ENCODE measurements at places on chromosomes 4 and X. TPM values are rescaled to one million over a fixed set of nuclear protein-coding genes. Genes with fewer than 3 reads are reported as not detected.

DNA sequence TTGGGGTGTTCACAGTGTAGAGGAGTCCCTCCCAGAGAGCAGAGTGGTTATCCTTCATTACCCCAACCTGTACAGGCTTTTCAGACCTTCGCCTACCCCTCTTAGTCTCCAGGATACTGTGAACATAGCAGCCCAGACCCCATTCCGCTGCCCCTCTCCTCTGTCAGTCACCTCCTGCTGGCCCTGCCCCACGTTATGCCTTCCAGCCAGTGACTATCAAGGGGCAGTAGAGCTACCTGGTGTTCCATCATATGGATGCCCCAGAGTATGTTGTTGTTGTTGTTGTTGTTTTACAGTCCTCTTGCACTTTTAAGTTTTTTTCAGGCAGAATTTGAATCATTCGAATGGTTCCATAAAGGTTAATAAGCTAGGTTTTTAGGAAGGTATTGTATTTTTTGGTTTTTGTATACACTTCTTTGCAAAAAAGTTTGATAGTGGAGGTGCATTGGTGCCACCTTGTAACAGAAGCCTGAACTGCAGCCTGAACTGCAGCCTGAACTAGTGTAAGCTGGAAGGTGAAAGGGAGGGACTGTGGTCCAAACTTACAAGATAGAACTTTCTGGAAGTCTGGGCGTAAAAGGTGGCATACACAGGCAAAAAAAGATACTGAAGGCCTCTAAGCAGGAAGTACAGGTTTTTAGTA is 101.4 kb upstream of the RAB40AL start:
- no peak overlapping the region for H3K4me3 ChIP-seq
- H3K27ac ChIP-seq, result no peak overlapping the region
- no peaks in the 10 kb centered on the region for H3K27me3 ChIP-seq
- no peaks in the 10 kb centered on the region for H3K4me1 ChIP-seq
- no peak for DNase-seq

GRCh38 chr4:116736756-116737155 is 348.6 kb downstream of the TRAM1L1 start:
- DNase-seq, result no peak
- no peak overlapping the region for H3K27ac ChIP-seq
- H3K4me3 ChIP-seq, result no peak overlapping the region
- no peaks in the 10 kb centered on the region for H3K27me3 ChIP-seq
- no peaks in the 10 kb centered on the region for H3K36me3 ChIP-seq

DNA sequence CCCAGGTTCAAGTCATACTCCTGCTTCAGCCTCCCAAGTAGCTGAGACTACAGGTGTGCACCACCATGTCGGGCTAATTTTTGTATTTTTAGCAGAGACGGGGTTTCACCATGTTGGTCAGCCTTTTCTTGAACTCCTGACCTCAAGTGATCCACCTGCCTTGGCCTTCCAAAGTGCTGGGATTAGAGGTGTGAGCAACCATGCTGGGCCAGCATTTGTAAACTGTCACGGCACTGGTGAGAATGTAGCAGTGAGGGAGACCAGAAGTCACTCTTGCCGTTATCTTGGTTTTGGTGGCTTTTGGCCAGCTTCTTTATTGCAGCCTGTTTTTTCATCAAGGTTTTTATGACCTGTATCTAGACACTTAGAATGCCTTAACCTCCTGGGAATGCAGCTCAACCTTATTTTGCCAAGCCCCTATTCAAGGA is 22.4 kb downstream of the PCDH18 start:
- H3K4me1 ChIP-seq, result no peaks in the 10 kb centered on the region
- DNase-seq, result no peak
- no peak overlapping the region for H3K27ac ChIP-seq
- H3K36me3 ChIP-seq, result no peaks in the 10 kb centered on the region
- H3K27me3 ChIP-seq, result no peaks in the 10 kb centered on the region

- H3K27ac ChIP-seq, result no peak overlapping the region
- no peaks in the 10 kb centered on the region for H3K4me1 ChIP-seq
- no peak overlapping the region for H3K4me3 ChIP-seq
- DNase-seq, result no peak
Observed at GRCh38 chrX:132757066-132757623, 201.3 kb downstream of the HS6ST2 start.

DNA sequence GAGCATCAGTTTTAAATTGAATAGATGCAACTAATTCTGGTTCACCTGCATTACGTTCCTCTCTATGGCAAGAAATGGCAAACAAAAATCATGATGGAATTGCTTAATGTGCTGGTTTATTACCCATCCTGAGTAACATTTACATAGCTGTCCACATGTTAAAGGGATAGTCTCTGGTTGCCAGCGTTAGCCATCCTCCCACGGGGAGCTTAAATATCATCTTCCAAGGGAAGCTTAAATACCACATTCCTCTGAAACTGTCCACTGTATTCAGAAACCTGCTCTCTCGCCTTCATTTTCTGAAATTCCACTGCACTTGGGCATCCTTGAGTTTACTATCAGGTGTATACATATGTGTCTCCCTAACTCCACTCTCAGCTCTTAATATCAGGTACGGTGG is 586.6 kb downstream of the TLL1 start:
- no peak for DNase-seq
- no peaks in the 10 kb centered on the region for H3K4me1 ChIP-seq
- no peak overlapping the region for H3K27ac ChIP-seq
- H3K27me3 ChIP-seq, result no peaks in the 10 kb centered on the region
- no peak overlapping the region for H3K4me3 ChIP-seq
- H3K36me3 ChIP-seq, result no peaks in the 10 kb centered on the region

DNA sequence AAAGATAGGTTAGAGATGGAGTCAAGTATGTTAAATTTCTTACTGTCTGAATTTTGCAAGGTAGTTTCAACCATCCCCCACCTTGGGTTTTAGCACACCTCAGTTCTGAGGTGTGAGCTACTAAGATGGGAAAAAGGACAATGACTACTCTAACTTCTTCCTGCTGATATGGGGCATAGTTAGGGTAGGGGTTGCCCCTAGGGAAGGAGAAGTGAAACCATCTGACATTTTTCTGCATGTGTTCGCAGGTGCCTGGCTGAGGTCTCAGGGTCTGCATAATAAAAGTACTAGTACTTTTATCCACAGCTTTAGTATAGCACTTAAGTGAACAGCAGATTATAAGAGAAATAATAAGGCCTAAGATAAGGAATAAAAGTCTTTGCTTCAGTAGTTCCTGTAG is 129.5 kb upstream of the CYSLTR1 start:
- no peak overlapping the region for H3K27ac ChIP-seq
- H3K36me3 ChIP-seq, result no peaks in the 10 kb centered on the region
- no peak for DNase-seq
- H3K4me1 ChIP-seq, result no peaks in the 10 kb centered on the region
- no peak overlapping the region for H3K4me3 ChIP-seq

- no peak for DNase-seq
- H3K27ac ChIP-seq, result no peak overlapping the region
- H3K36me3 ChIP-seq, result peaks cover 14% of the 10 kb centered on the region
- H3K27me3 ChIP-seq, result no peaks in the 10 kb centered on the region
- no peak overlapping the region for H3K4me3 ChIP-seq
Observed at GRCh38 chr4:3177905-3178304, 71.1 kb upstream of the MSANTD1 start.

- H3K4me3 ChIP-seq, result peak overlapping the region; percentile 24
- H3K27ac ChIP-seq, result peak overlapping the region; percentile 82
- peaks cover 2% of the 10 kb centered on the region for H3K36me3 ChIP-seq
- H3K4me1 ChIP-seq, result peaks cover 29% of the 10 kb centered on the region
Observed at GRCh38 chrX:151393514-151393913, 3.5 kb upstream of the VMA21 start.

GRCh38 chr4:85092536-85092935 is 126.0 kb upstream of the WDFY3 start:
- no peak overlapping the region for H3K27ac ChIP-seq
- no peak for DNase-seq
- no peak overlapping the region for H3K4me3 ChIP-seq
- H3K27me3 ChIP-seq, result no peaks in the 10 kb centered on the region
- no peaks in the 10 kb centered on the region for H3K4me1 ChIP-seq
- no peaks in the 10 kb centered on the region for H3K36me3 ChIP-seq

- no peak overlapping the region for H3K27ac ChIP-seq
- no peak overlapping the region for H3K4me3 ChIP-seq
- peaks cover 7% of the 10 kb centered on the region for H3K36me3 ChIP-seq
- DNase-seq, result no peak
- peaks cover 9% of the 10 kb centered on the region for H3K4me1 ChIP-seq
Observed at GRCh38 chrX:70480660-70481018, 36.0 kb downstream of the DLG3 start.

DNA sequence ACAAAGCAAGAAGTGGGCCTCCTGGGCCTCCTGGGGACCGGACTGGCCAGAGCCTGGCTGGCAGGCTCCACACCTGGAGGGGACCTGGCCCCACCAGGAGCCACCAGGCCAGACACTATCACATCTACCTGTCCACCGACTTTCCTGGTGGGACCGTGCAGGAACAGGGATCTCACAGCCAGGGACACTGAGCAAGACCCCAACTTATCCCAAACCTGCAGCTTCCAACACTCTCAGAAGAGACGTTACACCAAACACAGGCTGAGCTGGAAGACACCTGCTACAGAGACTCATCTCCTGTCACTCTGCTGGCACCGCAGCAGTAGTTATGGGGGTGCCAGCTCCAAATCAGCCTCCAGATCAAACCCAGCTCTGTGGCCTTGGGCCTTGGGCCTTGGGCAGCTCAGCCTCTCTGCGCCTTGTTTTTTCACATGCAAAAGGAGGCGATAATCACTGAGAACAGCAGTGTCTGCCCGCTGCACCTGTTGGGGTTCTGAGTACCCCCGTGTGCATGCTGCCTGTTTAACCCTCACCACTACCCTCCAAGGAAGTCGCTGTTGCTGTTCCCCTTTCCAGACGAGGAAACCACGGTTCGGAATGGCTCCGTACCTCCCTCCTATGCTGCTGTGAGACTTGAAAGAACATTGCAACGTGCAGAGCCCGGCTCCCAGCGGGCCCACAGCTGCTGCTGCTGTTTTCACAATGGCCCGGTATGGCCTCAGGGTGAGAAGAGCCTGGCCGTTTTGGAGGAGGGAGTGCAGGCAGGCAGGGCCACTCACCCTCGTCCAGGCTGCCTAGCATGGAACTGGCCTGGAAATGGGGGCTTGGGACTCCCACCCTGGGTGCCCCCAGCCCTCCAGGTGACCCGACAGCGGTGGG is 69.6 kb downstream of the ADRA2C start:
- H3K27ac ChIP-seq, result no peak overlapping the region
- no peaks in the 10 kb centered on the region for H3K27me3 ChIP-seq
- no peak for DNase-seq
- no peaks in the 10 kb centered on the region for H3K4me1 ChIP-seq
- H3K4me3 ChIP-seq, result no peak overlapping the region
- H3K36me3 ChIP-seq, result no peaks in the 10 kb centered on the region

DNA sequence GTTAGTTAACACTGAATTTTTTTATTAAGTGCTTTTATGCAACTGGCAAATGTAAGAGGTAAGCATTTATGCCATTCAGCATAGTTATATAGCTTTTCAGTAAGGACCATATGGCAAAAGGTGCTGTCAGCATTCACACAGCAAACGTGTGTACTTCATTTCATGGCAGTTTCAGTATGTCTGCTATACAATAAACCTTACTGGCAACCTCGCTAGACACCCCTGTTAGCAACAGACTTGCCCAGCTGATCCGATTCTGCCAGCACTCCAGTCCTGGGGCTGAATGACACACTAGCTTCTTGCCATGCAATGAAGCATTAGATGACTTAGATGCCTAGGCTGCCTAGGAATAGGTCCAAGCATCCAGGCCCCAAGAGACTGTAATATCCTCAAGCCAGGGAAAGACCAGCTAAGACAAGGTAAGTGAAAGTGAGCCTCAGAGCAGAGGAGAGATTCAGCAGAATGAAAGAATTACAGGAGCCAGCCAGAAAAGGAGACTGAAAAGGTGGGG is 47.3 kb upstream of the DOCK11 start:
- peaks cover 11% of the 10 kb centered on the region for H3K36me3 ChIP-seq
- no peak overlapping the region for H3K27ac ChIP-seq
- H3K4me1 ChIP-seq, result no peaks in the 10 kb centered on the region
- no peaks in the 10 kb centered on the region for H3K27me3 ChIP-seq
- no peak overlapping the region for H3K4me3 ChIP-seq

DNA sequence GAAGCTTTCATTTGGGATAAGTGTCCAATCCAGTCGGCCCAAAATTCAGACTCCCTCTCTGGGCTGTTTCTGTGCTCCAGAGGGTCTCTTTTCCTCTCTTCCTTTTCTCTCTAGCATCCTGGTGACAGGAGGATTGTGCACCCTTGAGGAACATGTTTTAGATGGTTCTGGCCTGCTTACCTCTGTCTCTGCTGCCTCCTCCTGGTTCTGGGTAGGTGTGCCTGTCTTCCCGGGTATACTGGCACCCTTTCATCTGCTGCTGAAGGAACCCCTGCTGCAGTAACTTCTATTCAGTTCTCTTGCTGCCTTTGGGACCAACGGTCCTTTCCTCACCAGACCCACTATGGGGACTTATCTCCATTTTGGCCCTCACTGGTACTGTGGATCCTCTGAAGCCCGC is 53.2 kb downstream of the HMGB2 start:
- H3K4me3 ChIP-seq, result no peak overlapping the region
- DNase-seq, result no peak
- no peak overlapping the region for H3K27ac ChIP-seq
- H3K27me3 ChIP-seq, result no peaks in the 10 kb centered on the region
- H3K36me3 ChIP-seq, result peaks cover 11% of the 10 kb centered on the region

DNA sequence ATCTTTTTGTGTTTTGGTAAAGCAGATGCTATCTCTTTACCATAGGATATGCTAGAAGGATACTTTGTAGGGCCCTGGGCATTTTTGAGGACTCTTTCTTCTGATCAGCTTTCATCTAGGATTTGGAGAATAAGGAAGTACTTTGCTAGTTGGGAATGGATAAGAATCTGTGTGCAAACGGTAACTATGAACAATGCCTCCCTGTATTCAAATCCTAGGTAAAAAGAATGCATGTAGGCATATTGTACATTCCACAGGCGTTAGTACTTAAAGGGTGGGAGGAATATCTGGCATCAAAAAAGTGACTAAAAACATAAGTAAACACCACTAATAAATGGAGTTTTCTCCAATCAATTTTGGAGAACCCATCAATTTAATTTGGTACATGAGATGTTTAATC is 59.7 kb downstream of the SH3BGRL start:
- H3K4me3 ChIP-seq, result no peak overlapping the region
- no peak overlapping the region for H3K27ac ChIP-seq
- no peak for DNase-seq
- no peaks in the 10 kb centered on the region for H3K4me1 ChIP-seq
- peaks cover 10% of the 10 kb centered on the region for H3K36me3 ChIP-seq

The MAGEA2B gene
- not detected for total RNA-seq

The FRAS1 gene
- not detected for total RNA-seq

The CSAG1 gene
- not detected for total RNA-seq

The NALF2 gene
- total RNA-seq, result 0.23 TPM

The H2BW2 gene
- not detected for total RNA-seq

The YIPF6 gene
- total RNA-seq, result 20.8 TPM

The UCP1 gene
- total RNA-seq, result not detected

The EPGN gene
- not detected for total RNA-seq

The SOWAHB gene
- total RNA-seq, result not detected

Measured in activated CD8-positive, alpha-beta memory T cell treated with anti-CD3 and anti-CD28 coated beads, Interleukin-2, amount 10 ng/mL, durations not matched to agents 7 days and 5 days (primary cell).